ENCODE measurements at places on chromosomes 13 and 19. TPM values are rescaled to one million over a fixed set of nuclear protein-coding genes. Genes with fewer than 3 reads are reported as not detected.

GRCh38 chr13:24899601-24900000 is 135.6 kb downstream of the RNF17 start:
- H3K4me1 ChIP-seq: no peaks in the 10 kb centered on the region
- no peak overlapping the region for H3K4me3 ChIP-seq
- no peak for DNase-seq
- peaks cover 19% of the 10 kb centered on the region for H3K36me3 ChIP-seq
- no peak overlapping the region for H3K27ac ChIP-seq

KCTD12 gene
- total RNA-seq: 6.5 TPM

GRCh38 chr13:34246511-34246910 is 428.6 kb downstream of the RFC3 start:
- H3K4me1 ChIP-seq: no peaks in the 10 kb centered on the region
- no peak overlapping the region for H3K4me3 ChIP-seq
- H3K27ac ChIP-seq: no peak overlapping the region

AP1M1 gene
- 135 TPM for total RNA-seq

GRCh38 chr13:101303521-101303920 is 112.8 kb downstream of the NALCN start:
- H3K4me1 ChIP-seq: no peaks in the 10 kb centered on the region
- peaks cover 3% of the 10 kb centered on the region for H3K27me3 ChIP-seq
- H3K27ac ChIP-seq: no peak overlapping the region
- no peaks in the 10 kb centered on the region for H3K36me3 ChIP-seq
- H3K4me3 ChIP-seq: no peak overlapping the region

DNA sequence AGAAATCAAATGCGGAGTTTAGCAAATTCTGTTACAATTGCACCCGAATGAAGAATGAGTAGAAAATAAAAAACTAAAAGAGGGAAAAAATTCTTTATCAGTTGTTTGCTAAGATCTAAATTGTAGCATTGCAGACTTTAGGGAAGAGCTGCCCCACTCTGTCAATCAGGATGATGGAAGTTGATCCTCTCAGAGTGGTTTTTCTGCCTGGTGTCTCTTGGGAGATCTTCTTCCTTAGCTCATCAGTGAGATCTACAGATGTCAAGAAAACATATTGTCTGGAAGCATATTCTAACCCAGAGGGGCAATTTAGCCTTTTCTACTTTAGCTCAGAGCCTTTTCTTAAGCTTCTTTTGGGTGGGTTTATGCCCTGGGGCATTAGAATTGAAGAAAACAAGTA is 223.2 kb upstream of the PCDH17 start:
- DNase-seq: no peak
- H3K4me3 ChIP-seq: no peak overlapping the region
- H3K27ac ChIP-seq: no peak overlapping the region
- H3K36me3 ChIP-seq: no peaks in the 10 kb centered on the region
- H3K27me3 ChIP-seq: no peaks in the 10 kb centered on the region

GRCh38 chr13:77338961-77339401 is 12.1 kb upstream of the MYCBP2 start:
- H3K4me3 ChIP-seq: no peak overlapping the region
- no peak overlapping the region for H3K27ac ChIP-seq
- H3K4me1 ChIP-seq: peaks cover 18% of the 10 kb centered on the region
- peaks cover 12% of the 10 kb centered on the region for H3K36me3 ChIP-seq

DNA sequence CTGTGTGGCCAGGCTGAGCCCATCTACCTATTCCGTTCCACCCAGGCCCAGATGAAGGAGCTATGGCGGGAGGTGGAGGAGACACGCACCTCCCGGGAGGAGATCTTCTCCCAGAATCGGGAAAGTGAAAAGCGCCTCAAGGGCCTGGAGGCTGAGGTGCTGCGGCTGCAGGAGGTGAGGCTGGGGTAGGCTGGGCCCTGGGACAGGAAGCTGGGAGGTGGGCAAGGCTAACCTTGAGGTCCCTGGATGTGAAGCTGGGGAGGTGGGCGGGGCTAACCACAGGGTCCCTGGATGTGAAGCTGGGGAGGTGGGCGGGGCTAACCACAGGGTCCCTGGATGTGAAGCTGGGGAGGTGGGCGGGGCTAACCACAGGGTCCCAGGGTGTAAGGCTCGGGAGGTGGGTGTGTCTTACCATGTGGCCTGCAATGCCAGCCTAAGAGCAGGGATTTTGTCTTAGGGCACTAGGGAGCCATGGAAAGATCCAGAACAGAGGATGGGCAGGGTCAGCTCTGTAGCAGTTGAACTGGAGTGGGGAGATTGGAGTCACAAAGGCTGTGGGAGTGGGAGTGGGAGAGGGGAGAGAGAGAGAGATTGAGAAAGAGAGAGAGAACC is 36.9 kb downstream of the KCNC3 start:
- peaks cover 6% of the 10 kb centered on the region for H3K27me3 ChIP-seq
- no peak overlapping the region for H3K27ac ChIP-seq
- no peaks in the 10 kb centered on the region for H3K36me3 ChIP-seq
- no peak for DNase-seq
- no peak overlapping the region for H3K4me3 ChIP-seq

DNA sequence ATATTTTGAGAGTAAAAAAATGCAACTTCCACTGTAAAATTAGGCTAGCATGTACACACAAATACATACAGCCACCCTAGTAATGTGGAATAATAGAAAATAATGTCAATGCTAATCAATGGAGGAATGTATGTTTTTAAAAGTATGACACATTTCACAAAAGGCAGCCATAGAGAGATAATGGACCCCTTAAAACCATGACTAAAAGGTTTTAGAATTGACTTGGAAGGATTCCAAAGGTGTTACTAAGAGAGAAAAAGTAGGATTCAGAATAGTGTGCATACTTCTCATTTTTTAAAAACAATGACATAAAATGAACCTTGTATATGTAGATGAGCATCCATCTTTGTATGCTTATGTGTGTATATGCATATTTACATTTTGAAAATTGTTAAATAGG is 597.9 kb upstream of the PCDH9 start:
- no peak overlapping the region for H3K27ac ChIP-seq
- no peaks in the 10 kb centered on the region for H3K36me3 ChIP-seq
- H3K27me3 ChIP-seq: no peaks in the 10 kb centered on the region

DNA sequence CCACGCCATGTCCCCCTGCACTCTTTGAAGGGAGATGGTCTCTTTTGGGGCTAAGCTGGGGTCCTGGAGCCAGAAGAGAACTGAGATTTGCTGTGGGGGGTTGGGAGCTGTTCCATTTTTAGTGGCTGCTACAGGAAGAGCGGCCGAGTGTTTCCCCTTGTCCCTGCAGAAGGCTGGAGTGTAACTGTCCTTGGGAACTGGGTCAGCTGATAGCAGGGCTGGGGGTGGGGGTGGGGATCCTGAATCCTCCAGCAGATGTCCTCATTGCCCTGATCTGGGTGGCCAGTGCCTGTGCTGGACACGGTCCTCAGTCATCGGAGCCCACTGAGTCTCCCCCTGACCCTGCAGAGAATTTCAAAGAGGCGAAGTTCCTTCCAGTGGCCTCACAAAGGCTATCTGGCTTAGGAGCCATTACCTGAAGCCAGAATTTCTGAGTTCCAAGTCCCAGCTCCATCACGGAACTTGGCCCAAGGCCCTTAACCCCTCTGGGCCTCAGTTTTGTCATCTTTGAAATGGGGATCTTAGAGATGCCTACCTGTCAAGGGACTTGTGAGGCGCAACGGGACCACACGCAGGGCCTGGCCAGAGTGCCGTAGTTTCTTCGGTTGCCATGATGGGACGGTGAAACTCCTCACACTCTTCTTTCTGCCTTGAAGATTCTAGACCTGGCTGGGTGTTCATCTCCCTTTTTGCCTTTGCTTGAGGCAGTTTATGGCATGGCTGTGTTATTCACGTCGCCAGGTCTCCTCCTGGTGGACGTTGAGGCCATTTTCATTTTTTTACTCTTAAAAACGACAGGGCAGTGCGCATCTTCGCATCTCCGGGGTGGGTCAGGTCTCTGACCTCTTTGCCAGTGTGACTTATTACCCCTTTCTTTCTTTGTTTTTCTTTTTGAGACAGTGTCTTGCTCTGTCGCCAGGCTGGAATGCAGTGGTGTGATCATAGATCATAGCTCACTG is 51.9 kb downstream of the DNM2 start:
- no peak overlapping the region for H3K4me3 ChIP-seq
- H3K27ac ChIP-seq: no peak overlapping the region
- no peak for DNase-seq
- peaks cover 5% of the 10 kb centered on the region for H3K4me1 ChIP-seq
- H3K27me3 ChIP-seq: no peaks in the 10 kb centered on the region
- H3K36me3 ChIP-seq: peaks cover 12% of the 10 kb centered on the region

GRCh38 chr19:58134244-58134643 is 16.3 kb downstream of the ZNF329 start:
- no peak for DNase-seq
- H3K27ac ChIP-seq: no peak overlapping the region
- peaks cover 70% of the 10 kb centered on the region for H3K36me3 ChIP-seq
- no peak overlapping the region for H3K4me3 ChIP-seq
- H3K4me1 ChIP-seq: no peaks in the 10 kb centered on the region

LIPE gene
- total RNA-seq: 35.1 TPM

GRCh38 chr19:49182848-49183375 is 25.3 kb downstream of the TRPM4 start:
- no peak overlapping the region for H3K27ac ChIP-seq
- no peaks in the 10 kb centered on the region for H3K4me1 ChIP-seq
- peaks cover 5% of the 10 kb centered on the region for H3K36me3 ChIP-seq
- H3K4me3 ChIP-seq: no peak overlapping the region
- peaks cover 9% of the 10 kb centered on the region for H3K27me3 ChIP-seq

- H3K4me1 ChIP-seq: no peaks in the 10 kb centered on the region
- H3K4me3 ChIP-seq: no peak overlapping the region
- no peak overlapping the region for H3K27ac ChIP-seq
- H3K27me3 ChIP-seq: no peaks in the 10 kb centered on the region
Measured at GRCh38 chr13:35780613-35781012, 304.1 kb upstream of the MAB21L1 start.

- H3K4me1 ChIP-seq: no peaks in the 10 kb centered on the region
- no peaks in the 10 kb centered on the region for H3K36me3 ChIP-seq
- peaks cover under 1% of the 10 kb centered on the region for H3K27me3 ChIP-seq
- no peak for DNase-seq
- no peak overlapping the region for H3K27ac ChIP-seq
Measured at GRCh38 chr13:76470991-76471390, 415.2 kb downstream of the KCTD12 start.

- DNase-seq: no peak
- H3K27ac ChIP-seq: no peak overlapping the region
- no peaks in the 10 kb centered on the region for H3K36me3 ChIP-seq
Measured at GRCh38 chr19:31444931-31445330, 95.7 kb upstream of the TSHZ3 start.

DNA sequence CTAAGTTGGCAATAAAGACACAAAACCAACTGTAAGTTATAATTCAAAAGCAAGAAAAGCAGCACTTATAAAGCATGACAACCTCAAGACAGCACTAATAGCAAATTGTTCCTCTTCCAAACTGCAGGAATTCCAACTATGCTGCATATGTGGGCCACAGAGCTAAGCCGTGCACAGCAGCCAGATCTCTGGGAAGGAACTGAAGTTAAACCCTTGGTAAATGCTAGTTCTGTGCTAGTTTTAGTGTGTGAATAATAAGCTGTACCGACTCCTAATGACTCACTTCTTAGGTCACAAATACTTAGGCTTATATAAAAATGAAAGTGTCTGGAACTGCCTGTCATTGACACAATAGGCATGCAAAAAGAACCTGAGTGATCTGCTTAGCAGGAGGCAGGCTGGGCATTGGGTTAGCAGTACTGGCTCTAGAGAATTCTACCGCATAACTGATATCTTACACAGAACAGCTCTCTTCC is 21.2 kb upstream of the GTF3A start:
- no peak overlapping the region for H3K27ac ChIP-seq
- no peaks in the 10 kb centered on the region for H3K4me1 ChIP-seq
- peaks cover 4% of the 10 kb centered on the region for H3K27me3 ChIP-seq
- DNase-seq: no peak
- H3K4me3 ChIP-seq: no peak overlapping the region

GRCh38 chr13:31334547-31334946 is 134.8 kb downstream of the B3GLCT start:
- no peaks in the 10 kb centered on the region for H3K4me1 ChIP-seq
- H3K36me3 ChIP-seq: peaks cover 4% of the 10 kb centered on the region
- no peaks in the 10 kb centered on the region for H3K27me3 ChIP-seq
- no peak overlapping the region for H3K27ac ChIP-seq
- H3K4me3 ChIP-seq: no peak overlapping the region

PRRG2 gene
- total RNA-seq: 1.5 TPM

DNA sequence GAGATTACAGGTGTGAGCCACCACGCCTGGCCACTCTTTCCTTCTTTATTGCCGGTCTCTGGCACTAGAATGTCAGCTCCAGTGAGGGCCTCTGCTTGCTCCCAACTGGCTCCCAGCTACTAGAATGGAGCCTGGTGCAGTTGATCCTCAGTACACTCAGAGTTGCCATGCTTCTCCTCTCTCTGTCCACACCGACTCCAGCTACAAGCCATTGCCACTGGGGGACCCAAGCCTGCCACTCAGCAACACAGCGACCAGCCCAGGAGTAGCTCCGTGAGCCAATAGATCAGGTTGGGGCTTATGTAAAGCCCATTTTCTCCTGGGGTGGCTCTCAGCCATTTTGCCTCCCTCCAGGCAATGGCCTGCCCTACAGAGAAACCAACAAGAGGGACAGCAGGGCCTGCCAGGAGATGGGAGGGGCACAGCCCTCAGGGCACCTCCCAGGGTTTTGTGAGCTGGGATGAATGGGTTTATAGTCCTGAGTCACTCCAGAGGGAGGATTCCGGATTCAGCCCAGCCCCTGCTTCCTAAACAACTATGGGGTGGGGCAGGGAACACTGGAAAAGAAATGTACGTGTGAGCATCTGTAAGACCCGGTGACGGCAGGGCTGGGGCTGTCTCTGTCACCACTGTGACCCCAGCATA is 36.5 kb downstream of the OPA3 start:
- DNase-seq: no peak
- H3K27ac ChIP-seq: no peak overlapping the region
- no peaks in the 10 kb centered on the region for H3K27me3 ChIP-seq
- H3K4me1 ChIP-seq: peaks cover 6% of the 10 kb centered on the region
